Suprapubic skin (tissue), 4 donors: ENCODE measurements at places on chromosomes 3 and 15. TPM values are rescaled to one million over a fixed set of nuclear protein-coding genes. Genes with fewer than 3 reads are reported as not detected.

The MORF4L1 gene
- total RNA-seq = 129 TPM

The TTC23 gene
- total RNA-seq = 14.4 TPM

The IQCF5 gene
- total RNA-seq = not detected

The GOLGA8H gene
- total RNA-seq = 0.64 TPM

The DAZL gene
- total RNA-seq = not detected

The CLEC3B gene
- total RNA-seq = 27.4 TPM

The PARP15 gene
- total RNA-seq = 0.51 TPM

The MESP2 gene
- not detected for total RNA-seq

- H3K36me3 ChIP-seq = no peaks in the 10 kb centered on the region
- no peak overlapping the region for H3K4me3 ChIP-seq
Observed at GRCh38 chr15:74228723-74229081, 7.4 kb upstream of the CCDC33 start.

DNA sequence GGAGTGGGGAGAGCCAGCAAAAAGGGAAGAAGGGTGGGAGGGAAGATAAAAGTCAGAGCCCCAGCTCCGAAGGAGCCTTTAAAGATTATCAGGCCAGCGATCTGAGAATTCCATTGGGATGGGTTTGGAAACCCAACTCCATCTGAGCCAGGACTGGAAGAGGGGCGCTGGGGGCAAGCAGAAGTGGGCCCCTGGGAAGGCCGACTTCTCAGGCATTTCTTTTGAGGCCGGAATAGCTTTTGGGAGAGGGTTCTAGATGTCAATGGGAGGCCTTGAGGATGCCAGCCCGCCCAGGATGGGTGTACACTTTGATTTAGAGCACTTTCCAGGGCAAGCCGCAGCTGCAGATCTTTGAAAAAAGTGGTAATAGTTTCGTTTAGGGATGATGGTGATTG is 6.6 kb upstream of the SOX2 start:
- H3K4me3 ChIP-seq = no peak overlapping the region
- H3K27me3 ChIP-seq = peaks cover 100% of the 10 kb centered on the region
- DNase-seq = no peak

- DNase-seq = no peak
- no peaks in the 10 kb centered on the region for H3K36me3 ChIP-seq
- no peaks in the 10 kb centered on the region for H3K27me3 ChIP-seq
- H3K4me1 ChIP-seq = no peaks in the 10 kb centered on the region
- no peak overlapping the region for H3K27ac ChIP-seq
Observed at GRCh38 chr3:28846971-28847478, 433.8 kb upstream of the RBMS3 start.
